ENCODE measurements at places on chromosomes 6 and 20.

GRCh38 chr6:50998905-50999304 is 180.2 kb downstream of the TFAP2B start:
- DNase-seq = no peak

GRCh38 chr6:167990016-167990945 is 7.2 kb upstream of the KIF25 start:
- DNase-seq = no peak

DNA sequence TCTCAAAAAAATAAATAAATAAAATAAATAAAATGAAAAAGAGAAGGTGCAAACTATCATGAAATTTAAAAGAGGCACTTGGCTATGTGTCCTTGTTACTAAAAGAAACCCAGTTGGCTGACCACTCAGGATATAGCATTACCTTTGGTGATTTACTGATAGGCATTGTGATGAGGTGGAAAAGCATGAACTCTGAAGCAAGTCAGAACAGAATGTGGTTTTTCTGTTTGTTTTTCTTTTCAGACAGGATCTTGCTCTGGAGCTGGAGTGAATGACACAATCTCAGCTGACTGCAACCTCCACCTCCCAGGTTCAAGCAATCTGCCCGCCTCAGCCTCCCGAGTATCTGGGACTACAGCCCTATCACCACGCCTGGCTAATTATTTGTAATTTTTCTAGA is 31.9 kb downstream of the ZNF184 start:
- no peak for DNase-seq

DNA sequence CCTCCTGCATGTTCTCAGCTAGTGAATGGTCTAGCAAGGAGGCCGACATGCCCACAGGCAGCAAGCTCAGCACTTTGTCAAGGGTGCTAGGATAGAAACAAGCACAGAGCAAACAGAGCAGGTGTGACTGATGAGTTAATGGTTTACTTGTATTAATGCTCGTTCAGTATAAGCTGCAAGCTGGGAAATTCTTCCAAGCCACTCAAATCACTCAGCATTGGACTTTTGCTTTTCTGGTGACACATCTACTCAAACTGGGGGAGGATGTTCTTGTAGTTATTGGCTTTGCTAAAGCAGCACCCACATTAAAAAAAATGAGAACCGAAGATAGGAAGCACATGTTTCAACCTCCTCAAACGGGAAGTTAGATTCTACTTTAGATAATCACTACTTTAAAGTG is 43.1 kb upstream of the NEDD9 start:
- DNase-seq = no peak

DNA sequence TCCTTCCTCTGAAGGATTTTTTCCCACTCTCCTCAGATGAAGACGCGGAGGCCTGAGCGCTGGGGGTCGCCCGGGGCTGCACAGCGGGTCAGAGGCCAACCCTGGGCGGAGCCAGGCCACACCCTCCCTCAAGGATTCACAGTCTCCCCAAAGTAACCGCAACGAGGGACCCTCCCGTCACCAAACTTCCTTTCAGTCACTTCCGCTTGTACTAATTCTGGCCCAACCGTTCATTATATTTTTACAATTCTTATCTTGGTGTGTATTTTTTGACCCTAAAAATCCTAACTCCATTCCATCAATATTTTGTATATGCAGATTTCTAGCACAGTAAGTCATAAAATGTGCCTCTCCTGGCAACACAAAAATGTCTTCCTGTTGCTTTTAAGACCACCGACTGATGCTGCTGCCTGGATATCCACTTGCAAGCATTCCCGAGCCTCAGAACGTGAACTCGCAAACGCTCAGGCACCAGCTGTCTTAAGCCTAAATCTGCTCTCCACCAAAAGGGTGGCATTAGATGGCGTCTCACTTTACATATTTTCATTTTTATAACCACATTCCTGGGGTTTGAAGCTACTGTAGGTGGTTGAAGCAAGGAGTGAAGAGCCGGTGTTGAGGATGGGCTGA is 128.0 kb downstream of the DLL1 start:
- DNase-seq = no peak

DNA sequence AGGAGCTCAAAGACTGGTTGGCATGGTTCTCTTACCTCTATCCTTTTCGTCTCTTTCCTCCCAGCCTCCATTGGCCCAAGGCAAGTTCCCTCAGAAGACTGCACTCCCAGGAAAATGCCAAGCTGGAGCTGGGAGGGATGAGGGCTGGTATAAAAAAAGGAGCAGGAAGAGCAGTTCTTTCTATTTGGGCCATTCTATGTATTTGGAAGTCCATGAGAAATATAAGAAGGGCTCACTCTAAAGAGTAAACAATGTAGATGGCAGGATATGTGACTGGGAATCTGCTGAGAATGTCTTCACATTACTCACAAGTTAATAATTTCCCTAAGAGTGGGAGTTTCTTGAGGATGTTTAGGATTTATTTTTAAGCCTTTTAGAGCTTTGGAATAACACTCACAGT is 36.6 kb upstream of the ADTRP start:
- DNase-seq = no peak

DNA sequence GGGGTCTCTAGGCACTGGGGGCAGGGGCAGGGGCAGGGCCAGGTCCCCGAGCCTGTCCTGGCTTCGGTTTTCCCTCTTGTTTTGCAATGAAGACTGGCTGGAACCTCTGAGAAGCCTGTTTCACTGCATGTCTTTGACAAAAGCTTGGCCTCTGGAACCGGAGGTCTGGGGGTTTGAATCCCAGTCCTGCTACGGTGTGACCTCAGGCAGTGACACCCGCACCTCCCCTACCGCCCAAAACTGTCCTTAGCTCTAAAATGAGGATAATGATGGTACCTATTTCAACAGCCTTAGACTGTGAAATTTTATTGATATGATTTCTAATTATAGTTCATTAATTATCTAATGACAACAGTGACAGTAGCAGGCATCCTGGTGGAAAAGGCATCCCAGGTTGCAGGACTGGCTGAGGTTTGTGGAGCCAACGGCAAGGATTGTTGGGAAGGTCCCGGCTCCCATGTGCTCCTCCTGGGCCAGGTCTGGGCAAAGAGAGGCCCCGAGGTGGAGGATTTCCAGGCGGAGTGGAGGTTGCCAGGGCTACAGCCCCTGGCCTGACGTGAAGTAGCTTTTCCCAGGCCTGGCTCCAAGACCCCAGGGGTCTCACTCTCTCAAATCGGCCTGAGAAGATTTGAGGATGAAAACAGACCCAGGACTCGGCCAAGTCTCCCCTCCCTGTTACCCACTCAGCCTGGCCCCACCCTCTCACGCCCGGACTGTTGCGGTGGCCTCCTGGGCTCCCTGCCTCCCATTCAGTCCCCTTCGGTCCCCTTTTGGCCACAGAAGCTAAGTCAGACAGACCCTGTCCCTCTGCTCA is 57.9 kb downstream of the SNAI1 start:
- no peak for DNase-seq

- DNase-seq = no peak
These were observed 234.7 kb downstream of the UST start for GRCh38 chr6:148981515-148981914.

DNA sequence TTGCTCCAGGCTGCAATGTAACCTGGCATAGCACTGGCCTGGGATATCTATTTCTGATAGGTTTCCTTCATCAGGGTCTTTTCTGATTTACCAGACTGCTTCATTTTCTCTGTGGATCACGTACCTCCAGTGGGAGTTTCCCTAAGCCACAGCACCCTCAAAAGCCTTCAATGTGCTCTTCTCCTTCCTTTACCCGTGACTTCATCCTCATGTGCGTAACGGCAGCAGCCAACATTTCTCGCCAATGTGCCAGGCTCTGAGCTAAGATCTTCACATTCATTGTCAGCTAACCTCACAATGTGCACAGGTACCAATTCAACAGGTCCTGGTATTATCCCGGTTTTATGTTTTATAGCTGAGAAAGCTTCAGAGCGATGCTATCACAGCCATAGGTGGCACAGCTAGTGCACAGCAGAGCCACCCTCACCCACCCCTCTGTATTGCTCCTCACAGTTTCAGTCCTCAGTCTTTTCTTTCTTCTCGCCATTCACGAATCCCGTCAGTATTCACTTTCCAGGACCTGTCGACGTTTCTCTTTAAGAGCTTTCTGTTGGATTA is 58.2 kb downstream of the TNFAIP3 start:
- no peak for DNase-seq

DNA sequence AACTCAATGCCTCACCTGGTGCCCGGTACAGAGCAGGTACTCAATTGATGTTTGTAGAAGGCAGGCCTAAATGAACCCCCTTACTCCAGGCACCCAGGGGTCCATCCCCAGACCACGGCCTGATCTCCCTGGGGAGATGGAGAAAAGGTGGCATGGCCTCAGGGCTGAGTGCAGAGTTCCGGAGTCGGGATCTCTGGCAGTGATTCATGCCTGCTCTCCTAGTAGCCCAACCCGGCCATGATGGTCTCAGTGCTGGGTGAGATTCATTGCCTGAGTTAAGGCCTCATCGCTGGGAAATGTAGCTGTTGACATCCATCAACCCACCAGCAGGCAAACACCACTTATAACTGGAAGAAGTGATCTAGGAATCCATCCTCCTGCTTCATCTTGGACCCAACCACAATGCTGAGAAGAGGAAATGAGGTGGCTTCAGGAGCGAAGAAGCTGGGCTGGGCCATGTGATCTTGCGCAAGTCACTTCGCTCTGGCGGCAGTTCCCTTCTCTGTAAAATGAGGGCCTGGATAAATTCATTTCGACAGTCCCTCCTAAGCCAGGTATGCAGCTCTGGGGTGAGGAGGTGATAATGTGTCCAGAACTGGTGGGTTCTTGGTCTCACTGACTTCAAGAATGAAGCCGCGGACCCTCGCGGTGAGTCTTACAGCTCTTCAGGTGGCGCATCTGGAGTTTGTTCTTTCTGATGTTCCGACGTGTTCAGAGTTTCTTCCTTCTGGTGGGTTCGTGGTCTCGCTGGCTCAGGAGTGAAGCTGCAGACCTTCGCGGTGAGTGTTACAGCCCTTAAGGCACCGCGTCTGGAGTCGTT is 24.7 kb downstream of the ETV7 start:
- no peak for DNase-seq

GRCh38 chr6:17599877-17600526 is at the start of gene FAM8A1:
FAM8A1 (plus strand) TSS chr6:17600302; CDS start chr6:17600410, 108 bp downstream.
- peak; percentile 91 for DNase-seq

GRCh38 chr6:209432-210103 is 82.7 kb upstream of the DUSP22 start:
- no peak for DNase-seq

DNA sequence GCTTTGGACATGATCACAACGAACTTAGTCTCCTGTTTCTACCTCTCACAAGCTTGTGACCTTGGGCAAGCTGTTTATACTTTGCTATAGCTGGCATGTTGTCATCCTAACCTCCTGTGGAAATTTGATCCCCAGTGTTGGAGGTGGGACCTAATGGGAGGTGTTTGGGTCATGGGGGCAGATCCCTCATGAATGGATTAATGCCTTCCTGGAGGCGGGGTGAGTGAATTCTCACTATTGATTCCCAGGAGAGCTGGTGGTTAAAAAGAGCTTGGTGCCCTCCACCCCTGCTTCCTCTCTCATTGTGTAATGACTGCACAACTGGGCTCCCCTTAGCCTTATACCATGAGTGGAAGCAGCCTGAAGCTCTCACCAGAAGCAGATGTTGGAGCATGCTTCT is 228.9 kb downstream of the HIVEP2 start:
- DNase-seq = no peak

- no peak for DNase-seq
These were observed 51.5 kb downstream of the PREX1 start for GRCh38 chr20:48776306-48776705.

DNA sequence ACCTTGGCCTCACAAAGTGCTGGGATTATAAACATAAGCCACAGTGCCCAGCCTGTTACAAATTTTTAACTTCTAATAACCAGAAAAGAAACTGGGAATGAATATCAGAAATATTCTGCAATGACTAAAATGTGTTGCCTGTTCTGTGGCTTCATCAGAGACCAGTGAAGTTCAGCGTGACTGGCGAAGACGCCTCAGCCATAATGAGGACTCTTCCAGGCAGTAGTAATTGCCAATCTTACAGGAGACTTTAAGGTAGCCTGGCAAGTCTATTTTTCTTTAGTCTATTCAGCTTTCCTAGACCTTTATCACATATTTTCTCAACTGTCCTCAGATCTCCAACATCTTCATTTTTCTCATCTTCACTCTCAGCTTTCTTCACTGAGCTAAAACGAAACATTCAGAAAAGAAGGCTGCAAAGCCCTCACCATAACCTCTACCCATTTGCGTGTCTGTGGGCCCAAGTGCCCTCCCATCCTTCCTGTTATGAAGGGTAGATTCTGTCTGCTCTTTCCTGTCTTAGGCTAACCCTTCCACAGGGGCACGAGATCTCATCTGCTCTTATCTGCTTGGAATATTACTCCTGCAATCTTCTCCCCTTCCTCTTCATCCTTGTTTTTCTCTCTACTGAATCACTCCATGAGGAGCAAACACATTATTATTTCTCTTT is 42.0 kb upstream of the OLIG3 start:
- no peak for DNase-seq

DNA sequence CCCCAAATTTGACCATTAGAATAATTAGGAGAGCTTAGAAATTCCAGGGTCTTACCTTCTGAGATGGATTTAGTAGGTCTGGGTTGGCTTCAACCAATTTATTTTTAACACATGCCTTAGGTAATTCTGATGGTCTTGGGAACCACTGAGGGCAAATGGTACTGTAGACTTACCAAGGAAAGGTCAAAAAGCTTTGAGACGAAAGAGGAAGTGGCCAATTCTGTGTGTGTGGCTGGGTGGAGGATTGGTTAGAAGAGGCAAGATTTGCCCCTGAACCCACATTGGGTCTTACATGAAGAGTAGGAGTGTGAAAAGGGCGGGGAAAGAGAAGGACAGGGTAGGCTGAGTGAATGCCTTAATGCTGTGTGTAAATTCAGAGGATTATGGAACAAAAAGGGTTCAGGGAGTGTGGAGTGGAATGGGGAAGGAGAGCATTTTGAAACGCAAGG is 2.7 kb downstream of the ITCH start:
- DNase-seq = no peak

DNA sequence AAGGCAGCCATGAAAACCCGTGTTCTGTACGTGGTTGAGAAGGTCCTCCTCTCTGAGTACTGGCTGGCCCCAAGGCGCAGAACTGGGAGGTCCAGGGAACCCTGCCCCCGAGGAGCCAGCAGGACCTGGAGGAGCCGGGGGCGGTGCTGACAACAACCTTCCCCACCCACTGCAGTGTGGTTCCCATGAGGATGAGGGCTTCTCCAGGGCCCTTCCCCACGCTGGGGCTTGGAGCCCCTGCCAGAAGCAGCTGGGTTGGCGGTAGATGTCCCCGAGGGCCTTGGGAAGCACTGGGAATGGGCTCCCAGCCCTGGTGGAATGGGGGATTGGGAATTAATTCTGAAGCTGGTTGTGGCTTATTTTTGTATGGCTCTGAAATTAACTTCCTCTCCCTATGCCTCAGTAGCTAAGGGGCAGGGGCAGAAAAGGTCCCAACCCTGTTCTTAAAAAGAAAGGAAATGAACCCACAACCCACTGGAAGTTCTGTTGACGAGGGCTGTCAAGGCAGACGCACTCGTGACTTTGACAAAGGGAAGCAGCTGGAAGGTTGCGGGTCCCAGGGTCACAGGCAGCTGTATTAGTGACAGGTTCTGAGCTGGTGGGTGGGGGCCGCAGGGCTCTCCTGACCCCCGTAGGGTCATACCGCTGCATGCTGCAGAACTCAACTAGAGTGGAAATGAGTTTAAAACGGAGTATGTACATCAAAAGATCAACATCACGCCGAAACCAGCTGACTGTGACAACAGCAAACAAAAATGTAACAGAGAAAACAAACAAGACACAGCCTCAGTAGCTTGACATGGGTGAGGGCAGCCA is 13.9 kb upstream of the HELZ2 start:
- DNase-seq = no peak

GRCh38 chr6:26607434-26608230 is 10.9 kb downstream of the ABT1 start:
- no peak for DNase-seq
